ENCODE measurements at places on chromosomes 4 and X.

DNA sequence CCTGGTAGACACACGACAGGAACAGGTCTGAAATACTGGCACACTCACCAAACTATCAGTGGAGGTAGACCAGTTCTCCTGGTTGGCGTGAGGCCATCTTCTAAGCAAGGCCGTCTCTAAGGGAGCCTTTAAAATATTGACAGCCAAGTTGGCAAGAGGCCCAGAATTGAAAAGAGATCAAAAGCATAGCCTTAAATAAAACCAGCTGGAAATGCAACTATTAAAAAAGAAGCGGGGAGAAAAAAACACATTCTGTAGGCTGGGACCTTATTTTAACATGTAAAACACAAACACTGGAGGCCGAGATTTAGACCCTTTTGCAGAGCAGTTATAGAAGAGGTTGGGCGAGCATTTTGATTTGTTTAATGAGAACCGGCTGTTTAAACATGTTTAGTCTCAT, 233.0 kb upstream of the CLNK start:
- no peak for DNase-seq

DNA sequence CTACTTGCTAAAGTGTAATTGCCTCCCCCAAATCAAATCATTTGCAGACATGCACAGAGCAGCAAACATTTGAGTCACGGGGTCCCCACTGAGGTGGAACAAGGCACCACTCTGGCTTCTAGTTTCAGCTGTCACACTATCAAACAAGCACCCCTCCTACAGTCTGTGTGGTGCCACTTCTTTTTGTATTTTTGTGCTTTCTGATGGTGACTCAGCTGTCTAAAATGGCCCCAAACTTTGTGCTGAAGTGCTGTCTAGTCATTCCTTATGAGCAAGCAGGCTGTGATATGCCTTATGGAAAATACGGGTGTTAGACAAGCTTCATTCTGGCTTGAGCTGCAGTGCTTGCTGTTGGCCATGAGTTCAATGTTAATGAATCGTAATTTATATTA, 15.4 kb downstream of the IGFBP7 start:
- DNase-seq, result no peak

DNA sequence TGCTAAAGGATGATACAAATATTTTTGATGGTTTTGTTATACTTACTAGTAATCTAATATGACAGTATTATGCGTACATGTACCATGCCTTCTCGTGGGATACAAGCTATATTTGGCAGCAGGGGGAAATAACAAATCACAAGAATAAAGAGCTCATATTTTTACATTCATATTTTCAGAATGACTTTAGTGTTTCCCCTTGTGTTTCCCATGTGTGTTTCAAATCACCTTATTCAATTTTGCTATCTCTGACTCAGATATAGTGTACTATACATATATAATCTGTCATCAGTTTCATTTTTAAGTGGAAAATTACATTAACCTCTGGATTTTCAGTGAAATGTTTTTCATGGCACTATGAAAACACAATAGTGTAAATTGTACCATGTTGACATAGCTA, 146.8 kb downstream of the RPA4 start:
- DNase-seq, result no peak

DNA sequence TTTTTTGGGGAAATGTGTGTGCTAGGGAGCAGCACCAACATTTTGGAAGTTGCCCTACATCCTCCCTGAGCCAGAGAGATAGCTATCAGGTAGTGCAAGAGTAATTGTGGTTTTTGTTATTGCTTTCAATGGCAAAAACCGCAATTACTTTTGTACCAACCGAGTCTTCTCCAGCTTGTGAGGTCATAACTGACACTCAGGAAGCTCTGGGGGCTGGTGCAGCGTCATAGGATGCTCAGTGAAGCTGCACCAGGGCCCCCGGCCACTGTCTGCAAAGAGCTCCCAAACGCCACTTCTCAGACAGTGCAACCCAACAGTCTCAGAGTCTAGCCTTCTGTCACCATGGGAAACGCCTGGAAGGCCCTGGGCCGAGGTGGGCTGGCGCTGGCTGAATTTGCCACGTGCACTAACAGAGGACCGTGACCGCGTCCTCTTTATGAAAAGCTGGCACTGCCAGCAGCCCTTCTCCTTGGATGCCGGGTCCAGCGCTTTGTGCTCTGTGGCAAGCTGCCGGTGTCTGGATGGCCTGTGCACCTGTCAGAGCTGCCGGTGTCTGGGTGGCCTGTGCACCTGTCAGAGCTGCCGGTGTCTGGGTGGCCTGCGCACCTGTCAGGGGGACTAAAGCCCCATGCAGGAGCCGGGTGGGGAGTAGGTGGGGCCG, 19.4 kb downstream of the SH3TC1 start:
- no peak for DNase-seq

GRCh38 chr4:92600638-92601037, 296.9 kb downstream of the GRID2 start:
- DNase-seq, result no peak

- DNase-seq, result no peak
Observed at GRCh38 chr4:61199873-61200186, 296 bp upstream of the ADGRL3 start.

DNA sequence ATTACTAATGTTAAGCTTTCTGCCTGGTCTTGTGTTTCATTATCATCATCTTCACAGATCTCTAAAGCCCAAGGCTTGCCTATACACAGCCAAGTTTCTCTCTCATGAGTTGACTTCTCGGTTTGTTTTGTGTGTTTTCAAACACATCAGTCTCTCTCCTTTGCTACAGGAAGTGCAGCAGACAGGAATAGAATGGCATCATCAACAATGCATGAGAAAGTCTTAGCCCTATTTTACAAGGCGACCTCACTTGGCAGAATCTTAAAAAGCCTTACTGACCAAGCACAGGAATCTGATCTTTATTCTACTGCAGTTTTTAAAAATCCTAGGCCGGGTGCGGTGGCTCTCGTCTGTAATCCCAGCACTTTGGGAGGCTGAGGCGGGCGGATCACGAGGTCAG, 36.8 kb downstream of the CC2D2A start:
- DNase-seq, result no peak

- DNase-seq, result no peak
Observed at GRCh38 chrX:155761185-155761584, 120.0 kb upstream of the VAMP7 start.

GRCh38 chr4:105594099-105595010, 41.9 kb downstream of the ARHGEF38 start:
- DNase-seq, result no peak

DNA sequence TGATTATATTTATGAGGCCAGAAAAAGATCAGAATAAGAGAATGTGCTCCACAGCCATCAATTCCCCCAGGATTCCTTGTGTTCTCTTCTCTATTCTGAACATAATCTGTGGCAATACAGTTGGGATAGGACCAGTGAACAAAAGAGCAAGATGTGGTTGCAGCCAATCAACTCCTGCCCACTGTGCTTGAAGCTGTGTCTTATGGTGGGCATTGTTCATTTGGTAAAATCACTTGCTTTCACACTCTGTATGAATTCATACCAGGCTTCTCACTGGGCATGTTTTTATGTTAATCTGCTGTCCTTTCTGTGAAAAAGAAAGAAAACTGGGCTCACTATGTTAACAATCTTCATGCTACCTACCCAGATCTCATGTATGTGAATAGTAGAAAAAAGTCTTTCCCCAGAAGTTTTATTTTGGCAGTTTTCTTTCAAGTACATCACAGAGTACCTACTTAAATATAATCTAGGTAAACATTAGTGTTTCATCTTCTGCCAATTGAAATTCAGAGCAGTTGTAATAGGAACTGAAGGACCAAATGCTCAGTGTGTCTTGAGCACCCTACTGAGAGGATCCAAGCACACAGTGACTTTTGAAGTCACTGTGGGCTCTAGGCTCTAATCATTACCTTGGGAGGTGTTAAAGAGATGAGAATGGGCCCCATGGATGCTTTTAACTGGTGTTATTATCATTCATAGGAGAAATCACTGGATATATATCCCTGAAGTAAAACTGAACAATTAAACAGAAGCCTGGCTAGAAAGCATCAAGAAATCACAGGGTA, 429.2 kb upstream of the TRAM1L1 start:
- DNase-seq, result no peak

DNA sequence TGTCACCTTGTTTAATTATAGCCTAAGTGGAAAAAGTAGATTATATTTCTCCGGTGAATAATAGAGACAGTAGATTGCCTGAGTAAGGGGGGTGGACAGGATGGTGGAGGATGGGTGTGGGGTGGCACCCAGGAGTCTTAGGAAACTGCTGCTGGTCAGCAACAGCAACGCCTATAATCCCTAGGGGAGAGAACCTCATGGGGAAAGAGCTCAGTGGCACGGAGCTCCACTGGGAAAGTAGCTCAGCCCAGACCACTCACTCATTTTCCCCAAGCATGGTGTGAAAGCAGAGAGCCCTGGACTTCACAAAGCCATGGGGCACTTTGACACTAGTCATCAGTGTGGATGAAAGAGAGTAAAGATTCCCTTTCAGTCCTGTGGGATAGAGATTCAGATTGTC, 31.1 kb downstream of the METTL14 start:
- DNase-seq, result no peak

DNA sequence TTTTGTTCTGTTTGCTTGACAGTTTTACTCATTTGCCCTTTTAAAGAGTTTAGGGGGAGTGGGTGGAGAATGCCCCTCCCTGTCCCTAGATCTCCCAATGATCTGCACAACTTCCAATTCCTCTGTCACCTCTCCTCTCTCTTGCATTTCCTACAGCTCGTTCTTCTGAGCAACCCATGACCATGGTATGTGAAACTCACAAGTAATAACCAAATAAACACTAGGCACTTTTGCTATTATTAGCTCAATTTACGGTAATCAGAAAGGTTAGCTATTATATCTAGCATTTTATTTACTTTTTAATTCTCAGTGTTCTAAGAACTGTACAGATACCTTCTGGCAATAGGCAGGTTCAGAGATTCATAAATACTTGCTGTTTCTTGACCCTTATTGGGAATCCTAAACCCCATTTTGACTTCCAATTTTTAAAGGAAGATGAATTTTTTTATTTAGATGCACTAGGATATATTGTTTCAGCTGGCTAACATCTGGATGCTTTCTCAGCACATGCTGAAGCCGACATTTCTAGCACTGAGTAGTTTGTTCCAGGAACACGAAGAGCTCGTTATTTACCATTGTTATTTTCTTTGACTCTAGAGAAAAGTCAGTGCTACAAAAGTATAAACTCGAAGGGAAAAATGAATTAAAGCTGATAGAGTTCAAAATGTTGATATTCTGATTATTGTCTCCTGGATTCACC, 194.7 kb upstream of the TLL1 start:
- no peak for DNase-seq

DNA sequence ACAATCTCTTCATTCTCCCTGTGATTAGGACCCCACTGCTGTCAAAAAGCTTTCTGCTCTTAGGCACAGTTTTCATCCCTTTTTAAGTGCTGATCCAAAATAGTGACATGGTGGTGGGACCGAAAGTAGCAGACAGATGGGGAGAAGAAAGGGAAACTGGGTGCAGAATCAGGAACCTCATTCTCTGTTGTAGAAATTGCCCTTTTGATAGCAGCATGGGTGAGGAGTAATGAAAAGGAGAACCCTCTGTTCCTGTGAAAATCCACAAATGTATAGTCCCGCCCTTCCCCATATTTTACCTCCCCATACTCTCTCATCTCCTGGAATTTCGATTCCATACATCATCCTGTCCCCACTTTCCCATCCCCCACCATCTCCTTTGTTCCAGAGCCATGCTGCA, 126.5 kb downstream of the STIM2 start:
- DNase-seq, result no peak

DNA sequence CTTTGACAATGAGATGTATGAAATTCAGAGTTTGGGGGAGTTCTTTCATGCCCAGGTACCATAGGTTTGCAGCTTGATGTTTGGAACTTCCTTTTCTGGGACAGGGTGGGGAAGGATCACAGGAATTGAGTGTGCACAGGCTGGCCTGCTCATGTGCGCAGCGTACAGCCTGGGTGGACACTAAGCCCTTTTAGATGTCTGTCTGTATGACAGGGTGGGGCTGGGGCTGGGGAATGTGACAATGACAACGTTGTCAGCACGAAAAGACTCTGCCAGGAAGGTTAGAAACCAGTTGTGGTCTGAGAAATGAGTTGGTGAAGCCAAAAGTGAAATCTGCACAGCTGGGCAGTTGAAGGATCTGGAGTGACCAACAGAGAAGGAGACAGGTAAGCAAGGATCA, 47.4 kb downstream of the WWC2 start:
- DNase-seq, result no peak

GRCh38 chrX:48966796-48967579, 4.7 kb downstream of the KCND1 start:
- DNase-seq, result no peak

- DNase-seq, result no peak
Observed at GRCh38 chr4:130640592-130640991, 1544.6 kb downstream of the C4orf33 start.

GRCh38 chr4:173243917-173244658, 75.5 kb downstream of the GALNT7 start:
- DNase-seq, result no peak

GRCh38 chr4:97367878-97368277, 775.4 kb downstream of the STPG2 start:
- no peak for DNase-seq

GRCh38 chrX:131649741-131650140, 105.9 kb downstream of the OR13H1 start:
- no peak for DNase-seq

DNA sequence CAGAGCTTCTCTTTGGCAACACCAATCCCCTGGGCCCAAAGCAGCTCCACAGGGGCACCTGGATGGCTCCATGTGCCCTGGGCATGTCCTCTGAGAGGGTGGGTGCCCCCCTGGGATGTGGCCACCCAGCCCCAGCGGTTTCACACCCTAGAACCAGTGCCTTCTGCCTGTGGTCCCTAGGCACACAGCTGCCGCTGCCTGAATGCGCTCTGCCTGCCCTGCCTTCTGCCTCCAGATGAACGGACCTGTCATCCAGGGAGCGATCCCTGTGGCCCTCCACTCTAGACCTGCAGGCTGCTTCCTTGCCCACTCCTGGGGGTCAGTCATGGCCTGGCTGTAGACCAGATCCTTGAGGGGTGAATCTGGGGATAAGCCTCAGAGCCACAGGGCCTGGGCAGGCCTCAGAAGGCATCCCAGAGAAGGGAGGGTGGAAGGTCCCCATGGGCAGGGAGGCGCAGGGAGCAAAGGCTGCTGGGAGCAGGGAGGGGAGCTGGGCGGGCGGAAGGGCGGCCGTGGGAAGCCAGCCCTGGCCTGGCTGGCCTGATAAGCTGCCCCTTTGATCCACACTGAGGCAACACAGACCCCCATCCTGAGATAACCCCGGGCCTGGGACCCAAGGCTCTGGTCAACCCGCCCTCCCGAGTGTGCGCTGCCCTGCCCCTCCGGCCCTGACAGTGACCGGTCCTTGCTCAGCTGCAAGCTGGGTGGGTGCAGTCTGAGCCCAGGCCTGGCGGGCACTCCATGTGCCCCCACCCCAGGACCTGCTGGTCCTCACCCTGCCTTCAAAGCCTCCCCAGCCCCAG, 8.1 kb upstream of the FGFR3 start:
- DNase-seq, result no peak

GRCh38 chr4:163482190-163482589, 8.6 kb upstream of the TKTL2 start:
- no peak for DNase-seq

DNA sequence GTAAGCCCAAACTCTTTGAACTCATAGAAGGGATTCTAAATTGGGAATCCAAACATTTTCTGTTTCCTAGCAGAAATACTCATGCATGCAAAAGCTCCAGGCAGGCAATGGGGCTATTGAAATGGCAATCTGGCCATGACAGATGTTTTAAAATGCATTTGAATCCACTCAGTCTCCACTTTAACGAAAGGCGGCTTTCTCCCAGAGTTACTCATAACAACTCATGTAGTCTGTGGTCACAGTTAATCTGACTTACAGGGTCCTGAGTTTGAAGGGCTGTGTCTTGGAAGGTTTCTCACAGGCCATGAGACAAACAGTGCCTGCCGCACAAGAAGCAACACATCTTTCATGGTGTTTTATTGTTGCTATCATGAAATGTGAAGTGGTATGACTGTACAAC, 185.7 kb downstream of the AMELX start:
- no peak for DNase-seq

Measured in neural crest cell (in vitro differentiated cells).